ENCODE measurements at places on chromosomes 4 and X.

GRCh38 chr4:123706973-123707372 lies 310.4 kb downstream of the SPRY1 start:
- no peak for DNase-seq

GRCh38 chrX:43165343-43165920 lies 387.5 kb upstream of the PPP1R2C start:
- DNase-seq: no peak

DNA sequence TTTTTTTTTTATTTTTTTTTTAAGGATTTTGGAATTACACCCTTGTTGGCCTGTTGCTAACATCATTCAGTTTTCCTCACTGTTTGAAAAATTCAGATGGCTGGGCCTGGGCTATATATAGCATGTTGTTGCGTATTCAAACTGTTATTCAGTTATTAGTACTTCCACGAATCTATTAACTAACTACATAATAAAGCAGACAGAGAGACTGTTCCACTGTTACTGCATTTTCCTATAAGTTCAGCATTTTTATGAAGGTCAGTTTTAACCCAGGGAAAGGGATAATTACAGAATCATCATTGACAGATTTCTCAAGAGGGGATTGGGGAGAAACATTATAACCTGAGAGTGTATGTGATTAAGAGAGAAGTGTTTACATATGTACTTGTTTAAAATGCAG lies 3.1 kb downstream of the DOCK11 start:
- no peak for DNase-seq

- DNase-seq: no peak
These were observed 788.0 kb downstream of the C4orf33 start for GRCh38 chr4:129883996-129884395.

DNA sequence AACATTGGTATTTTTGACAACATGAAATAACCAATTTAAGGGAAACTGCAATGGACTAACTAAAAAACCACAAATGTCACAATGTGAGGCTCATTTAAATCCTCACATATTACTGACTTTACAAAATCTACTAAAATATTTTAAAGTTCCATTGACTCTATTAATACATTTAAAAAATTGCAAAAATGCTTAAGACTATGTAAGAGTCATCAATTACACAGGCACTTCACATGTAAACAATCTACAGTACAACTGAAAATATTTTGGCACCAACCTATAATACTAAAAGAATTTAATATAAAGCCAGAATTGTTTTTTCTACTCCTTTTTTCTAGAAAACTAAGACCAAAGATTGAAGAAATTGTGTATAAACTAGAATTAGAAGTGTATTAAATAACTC lies 76.8 kb upstream of the RBMXL3 start:
- DNase-seq: no peak

DNA sequence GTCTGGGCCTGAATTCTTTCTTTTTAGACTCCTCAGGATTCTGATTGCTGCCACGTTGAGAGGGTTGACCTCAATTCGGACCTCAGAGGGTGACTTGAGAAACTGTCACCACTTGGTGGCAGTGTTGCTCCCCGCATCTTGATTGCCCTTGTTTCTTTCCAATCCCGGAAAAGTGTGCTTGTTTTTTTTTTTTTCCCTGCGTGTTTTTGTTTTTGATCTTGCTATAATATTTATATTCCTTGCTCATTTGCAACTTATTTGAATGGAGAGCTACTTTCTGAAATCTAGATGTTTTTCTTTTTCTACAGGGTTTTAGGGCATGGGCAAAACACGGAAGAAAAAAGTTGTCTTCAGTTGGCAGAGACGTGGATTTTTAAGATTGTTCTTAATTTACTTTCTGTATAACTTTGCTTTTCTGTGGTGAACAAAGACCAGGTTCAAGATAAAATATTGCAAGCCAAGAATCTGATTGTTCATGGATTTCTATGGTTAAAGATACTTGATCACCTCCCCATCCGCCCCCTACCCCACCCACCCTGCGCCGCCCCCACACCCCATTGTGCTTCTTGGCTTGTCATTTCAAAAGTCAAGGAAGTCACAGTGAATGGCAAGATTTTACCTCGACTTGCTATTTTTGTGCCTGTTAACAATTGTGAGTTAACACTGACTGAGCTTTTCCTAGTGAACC lies 102.0 kb downstream of the PTTG2 start:
- peak; percentile 39 for DNase-seq

All from stimulated activated CD8-positive, alpha-beta memory T cell treated with anti-CD3 and anti-CD28 coated beads, Interleukin-4, amount 100 ng/mL, for 24 hours (primary cell).